HL-60 (cell line): ENCODE measurements at places on chromosomes 2 and 18.

DNA sequence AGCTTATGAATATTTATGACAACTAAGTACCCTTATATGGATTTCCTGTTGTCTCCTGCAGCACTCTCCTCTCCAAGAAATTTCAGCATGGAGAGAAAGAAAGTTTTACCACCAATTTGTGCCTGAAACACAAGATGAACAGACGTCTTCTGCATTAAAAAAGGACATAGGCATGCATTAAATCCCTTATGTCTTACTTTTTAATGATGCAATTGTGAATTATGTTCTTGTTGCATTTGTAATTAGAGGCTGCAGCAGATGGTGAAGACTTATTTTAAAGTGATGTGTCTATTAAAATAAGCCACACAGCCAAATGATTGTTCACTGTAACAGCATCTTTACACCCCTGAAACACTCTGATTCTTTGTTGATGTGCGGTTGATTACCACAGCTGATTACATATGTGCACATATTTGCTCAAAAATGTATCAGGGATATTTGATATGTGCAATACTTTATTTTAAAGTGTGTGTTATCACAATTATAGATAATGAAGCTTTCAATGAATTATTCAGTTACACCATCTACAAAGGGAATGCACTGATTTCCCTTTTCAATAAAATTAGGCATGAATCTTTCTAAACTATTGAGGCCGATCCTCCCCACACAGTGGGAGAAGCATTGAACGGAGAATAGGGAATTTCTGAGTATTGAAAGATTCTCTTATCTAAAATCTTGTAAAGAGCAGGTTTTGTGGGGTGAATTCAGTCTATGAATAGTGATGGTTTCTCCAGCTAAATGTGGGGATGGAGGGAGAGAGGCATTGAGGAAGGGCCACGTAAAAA, 585.1 kb downstream of the SLC4A3 start:
- DNase-seq, result no peak

- no peak for DNase-seq
Observed at GRCh38 chr18:2588666-2589344, 17.4 kb downstream of the NDC80 start.

- DNase-seq, result no peak
Observed at GRCh38 chr2:45264227-45265225, 255.3 kb upstream of the SIX2 start.

GRCh38 chr18:51666763-51667191, 469.3 kb upstream of the MEX3C start:
- DNase-seq, result no peak

DNA sequence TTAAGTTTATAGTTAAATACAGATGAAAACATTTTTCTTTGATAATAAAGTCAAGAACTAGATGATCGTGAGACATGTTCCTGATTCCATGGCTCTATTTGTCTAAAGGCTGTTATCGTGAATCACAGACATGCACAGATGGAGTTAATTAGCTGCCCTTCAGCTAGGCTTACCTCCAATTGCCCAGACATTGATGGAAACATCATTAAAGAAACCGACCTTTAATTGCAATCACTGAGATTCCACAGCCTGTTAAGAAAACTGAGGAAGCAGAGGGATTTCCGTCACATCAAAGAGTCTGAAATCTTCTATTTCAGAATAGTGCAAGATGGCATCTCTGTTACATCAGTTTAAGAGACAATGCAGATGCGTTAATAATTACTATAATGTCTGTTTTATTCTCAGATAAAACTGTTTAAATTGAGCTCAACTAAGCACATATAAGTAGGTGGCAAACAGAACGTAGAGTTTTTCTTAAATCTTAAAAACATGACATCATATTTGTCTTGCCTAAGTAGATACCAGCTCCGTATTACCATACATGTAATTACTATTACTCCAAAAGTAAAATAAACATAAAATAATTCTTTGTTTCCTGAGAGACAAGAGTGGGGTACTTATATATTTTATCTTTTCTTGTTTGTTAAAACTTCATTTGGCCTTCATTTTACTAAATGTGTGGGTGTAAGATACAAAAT, 23.9 kb upstream of the CRACDL start:
- DNase-seq, result no peak

GRCh38 chr2:19098467-19099160, 259.8 kb downstream of the OSR1 start:
- DNase-seq, result no peak

- DNase-seq, result no peak
Observed at GRCh38 chr18:50611529-50611941, 51.6 kb downstream of the MAPK4 start.

DNA sequence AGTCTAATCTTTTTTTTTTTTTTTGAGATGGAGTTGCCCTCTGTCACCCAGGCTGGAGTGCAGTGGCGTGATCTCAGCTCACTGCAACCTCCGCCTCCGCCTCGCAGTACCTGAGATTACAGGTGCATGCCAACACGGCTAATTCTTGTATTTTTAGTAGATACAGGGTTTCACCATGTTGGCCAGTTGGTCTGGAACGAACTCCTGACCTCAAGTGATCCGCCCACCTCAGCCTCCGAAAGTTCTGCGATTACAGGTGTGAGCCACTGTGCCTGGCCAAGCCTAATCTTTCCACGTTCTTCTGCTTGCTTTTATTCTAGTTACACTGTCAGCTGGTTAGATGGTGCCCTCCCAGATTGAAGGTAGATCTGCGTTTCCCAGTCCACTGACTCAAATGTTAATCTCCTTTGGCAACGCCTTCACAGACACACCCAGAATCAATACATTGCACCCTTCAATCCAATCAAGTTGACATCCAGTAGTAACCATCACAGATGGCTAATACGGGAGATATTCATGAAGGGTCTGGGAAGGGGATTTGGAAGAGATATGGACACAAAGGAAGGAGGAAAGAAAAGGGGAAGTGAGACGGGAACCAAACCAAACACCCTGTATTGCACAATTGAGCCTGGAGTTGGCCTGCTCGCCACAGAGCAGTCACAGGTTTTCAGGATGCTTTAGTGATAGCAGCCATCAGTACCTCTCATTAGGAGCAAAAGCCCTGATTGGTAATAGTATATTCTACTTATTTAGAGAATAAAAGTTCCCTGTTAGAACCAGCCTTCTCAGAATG, 229.8 kb downstream of the PIK3C3 start:
- no peak for DNase-seq

GRCh38 chr2:124320051-124320688, 295.1 kb downstream of the CNTNAP5 start:
- no peak for DNase-seq

DNA sequence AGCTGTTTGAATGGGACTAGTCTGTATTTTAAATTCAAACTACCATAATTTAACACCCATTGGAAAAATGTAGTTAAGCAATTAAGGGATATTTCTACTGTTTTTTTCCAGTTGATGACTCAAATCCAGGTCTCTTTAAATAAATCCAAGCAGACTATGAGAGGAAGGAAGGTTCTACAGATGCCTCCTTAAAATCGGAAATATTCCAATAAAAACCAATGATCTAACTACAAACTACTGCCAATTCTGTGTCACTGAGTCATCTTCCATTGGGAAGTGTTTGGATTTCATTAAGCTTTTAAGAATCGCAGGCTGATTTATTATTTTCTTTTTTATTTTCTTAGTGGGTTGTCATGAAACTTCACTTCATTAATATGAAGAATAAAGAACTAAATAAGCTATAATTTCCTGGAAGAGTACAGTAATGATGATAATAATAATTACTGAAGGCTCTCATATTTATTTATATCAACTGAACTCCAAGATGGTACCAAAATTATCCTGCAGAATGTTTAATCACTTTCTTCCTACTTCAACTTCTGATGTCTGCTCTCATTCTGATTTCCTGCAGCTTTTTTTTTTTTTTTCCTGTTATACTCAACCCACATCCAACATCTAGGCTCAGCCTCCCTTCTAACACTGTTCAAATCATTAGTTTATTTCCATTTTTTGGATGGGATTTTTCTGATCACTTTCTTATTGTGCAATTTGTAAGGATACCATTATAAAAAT, 166.3 kb upstream of the FN1 start:
- no peak for DNase-seq

- no peak for DNase-seq
Observed at GRCh38 chr2:138777996-138778395, 2.2 kb downstream of the NXPH2 start.

DNA sequence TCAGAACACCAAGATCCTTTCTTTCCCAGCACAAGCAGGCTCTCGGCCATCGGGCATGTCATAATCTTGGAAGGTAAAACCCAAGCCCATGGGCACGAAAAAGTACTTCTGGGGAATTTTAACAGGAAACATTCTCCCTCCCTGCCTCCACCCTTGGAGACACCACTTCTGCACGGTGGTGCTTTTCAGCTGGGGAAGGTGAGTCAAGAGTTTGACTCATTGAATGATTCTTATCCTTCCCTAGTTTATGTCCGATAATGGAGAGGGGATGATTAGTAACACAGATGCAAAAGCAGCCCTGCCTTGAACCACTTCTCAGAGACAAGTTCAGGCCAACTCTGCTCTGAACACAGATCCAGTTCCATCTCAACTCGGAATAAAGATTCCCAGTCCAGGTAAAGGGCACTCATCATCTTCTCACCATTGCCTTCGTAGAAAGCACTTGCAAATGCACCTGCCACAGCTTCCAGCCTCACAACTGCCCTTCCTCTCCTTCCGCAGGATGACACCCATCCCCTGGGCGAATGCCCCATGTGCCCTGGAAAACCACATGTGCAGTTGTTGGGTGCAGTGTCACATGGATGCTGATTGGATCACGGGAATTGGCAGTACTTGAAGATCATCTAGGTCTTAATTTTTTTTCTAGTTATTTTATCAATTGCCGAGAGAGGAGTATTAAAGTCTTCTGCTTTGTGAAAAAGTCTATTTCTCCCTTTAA, 136.2 kb downstream of the PXDN start:
- no peak for DNase-seq

- no peak for DNase-seq
Observed at GRCh38 chr18:23412351-23412964, 40.6 kb upstream of the RIOK3 start.

DNA sequence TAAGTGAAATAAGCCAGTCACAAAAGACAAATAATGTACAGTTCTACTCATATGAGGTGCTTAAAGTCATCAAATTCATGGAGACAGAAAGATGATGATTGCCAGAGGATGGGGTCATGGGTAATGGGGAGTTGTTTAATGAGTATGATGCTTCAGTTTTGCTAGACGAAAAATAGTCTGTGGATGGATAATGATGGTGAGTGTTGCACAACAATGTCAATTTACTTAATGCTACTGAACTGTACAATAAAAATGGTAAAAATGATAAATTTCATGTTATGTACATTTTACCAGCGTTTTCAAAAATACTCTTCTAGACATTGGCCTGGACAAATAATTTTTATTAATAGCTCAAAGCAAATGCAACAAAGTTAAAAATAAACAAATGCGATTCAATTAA, 118.5 kb upstream of the KYNU start:
- DNase-seq, result no peak

- no peak for DNase-seq
Observed at GRCh38 chr18:25326361-25326952, 25.5 kb downstream of the ZNF521 start.

GRCh38 chr18:36089001-36089400, 21.6 kb upstream of the RPRD1A start:
- no peak for DNase-seq

GRCh38 chr2:239460780-239461179, 60.0 kb upstream of the HDAC4 start:
- DNase-seq, result no peak

DNA sequence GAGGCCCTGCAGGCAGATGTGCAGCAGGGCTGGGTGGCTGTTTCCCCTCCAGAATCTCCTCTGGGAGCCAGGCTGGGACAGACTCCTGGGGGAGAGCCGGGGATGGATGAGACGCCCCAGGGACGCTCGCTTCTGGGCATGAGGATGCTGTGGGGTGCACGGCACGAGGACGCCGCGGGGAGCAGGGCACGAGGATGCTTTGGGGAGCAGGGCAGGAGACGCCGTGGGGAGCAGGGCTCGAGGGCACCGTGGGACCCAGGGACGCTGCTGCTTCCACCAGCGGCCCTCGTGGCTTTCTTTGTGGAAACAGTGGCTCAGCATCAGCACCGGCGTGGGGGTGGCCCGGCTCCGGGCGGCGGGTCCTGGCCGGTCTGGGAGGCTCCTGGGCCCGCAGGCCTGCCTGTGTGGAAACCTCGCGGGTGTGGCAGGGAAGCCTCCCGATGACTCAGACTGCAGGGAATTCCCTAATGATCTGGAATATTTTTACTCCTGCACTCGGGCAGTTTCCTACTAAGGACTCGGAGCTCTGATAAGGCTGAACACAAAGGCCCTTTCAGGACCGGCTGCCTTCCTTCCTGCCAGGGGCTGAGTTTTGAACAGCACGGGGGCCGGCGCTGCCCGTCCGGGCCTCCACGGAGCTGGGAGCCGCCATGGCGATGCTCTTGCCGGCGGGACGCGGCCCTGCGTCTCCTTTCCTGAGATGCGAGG, 62.6 kb downstream of the NFATC1 start:
- DNase-seq, result no peak
